ENCODE measurements at places on chromosomes 12 and 14.
A peak's percentile ranks its signal among the peaks of the same experiment; 100 is the strongest.

- peak; percentile 93 for DNase-seq
Observed at GRCh38 chr14:35404449-35405303, at the start of gene NFKBIA. TSS of gene NFKBIA (minus strand) at chr14:35404749. CDS start at chr14:35404644, 105 bp downstream.

GRCh38 chr12:11568155-11568761 lies 81.2 kb upstream of the ETV6 start:
- DNase-seq, result no peak

GRCh38 chr14:60905923-60906322 lies 75.0 kb downstream of the TRMT5 start:
- DNase-seq, result no peak

- no peak for DNase-seq
Observed at GRCh38 chr14:91284791-91285548, 40.5 kb upstream of the GPR68 start.

GRCh38 chr14:69114763-69115162 lies 38.2 kb downstream of the DCAF5 start:
- DNase-seq, result no peak

All from uterus (tissue), 4 donors.